ENCODE measurements at places on chromosomes 12 and 14.
A peak's percentile ranks its signal among the peaks of the same experiment; 100 is the strongest.

GRCh38 chr12:71755146-71755892, 656 bp downstream of the RAB21 start:
- DNase-seq = peak; percentile 62

DNA sequence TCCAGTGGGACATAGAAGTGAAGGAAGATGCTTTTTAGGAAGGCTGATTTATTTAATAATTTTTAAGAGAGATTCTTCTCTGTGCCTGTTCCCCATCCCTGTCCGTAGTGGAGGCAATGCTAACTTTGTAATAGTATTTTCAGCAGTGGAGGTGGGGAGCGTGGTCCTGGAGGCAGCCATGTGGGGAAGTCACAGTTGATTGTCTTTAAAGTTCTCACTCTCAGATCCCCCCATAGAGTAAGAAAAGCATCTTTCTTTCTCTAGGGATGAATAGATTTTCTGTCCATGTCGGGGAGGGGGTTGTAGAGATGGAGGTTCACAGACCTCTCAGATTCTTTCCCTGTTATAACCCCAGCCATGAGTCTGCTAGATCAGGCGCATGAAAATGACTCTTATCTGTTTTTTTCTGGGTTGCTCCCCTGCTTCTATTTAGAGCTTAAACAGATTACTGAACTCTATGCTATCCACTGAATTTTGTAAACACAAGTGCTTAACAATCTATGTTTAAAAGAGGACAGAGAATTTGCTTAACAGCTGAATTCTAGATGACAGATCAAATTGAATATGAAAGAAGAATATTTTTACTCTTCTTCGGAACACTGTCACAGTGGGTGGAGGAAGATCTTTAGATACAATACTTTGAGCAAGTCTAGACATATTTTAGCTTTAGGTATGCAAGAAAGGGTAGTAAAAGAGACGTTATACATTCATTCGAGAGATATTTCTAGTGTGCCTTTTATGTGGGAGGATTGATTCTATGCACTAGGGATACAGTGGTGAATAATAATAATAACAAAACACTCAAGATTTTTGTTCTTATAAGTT, 25.3 kb downstream of the TMEM117 start:
- no peak for DNase-seq

DNA sequence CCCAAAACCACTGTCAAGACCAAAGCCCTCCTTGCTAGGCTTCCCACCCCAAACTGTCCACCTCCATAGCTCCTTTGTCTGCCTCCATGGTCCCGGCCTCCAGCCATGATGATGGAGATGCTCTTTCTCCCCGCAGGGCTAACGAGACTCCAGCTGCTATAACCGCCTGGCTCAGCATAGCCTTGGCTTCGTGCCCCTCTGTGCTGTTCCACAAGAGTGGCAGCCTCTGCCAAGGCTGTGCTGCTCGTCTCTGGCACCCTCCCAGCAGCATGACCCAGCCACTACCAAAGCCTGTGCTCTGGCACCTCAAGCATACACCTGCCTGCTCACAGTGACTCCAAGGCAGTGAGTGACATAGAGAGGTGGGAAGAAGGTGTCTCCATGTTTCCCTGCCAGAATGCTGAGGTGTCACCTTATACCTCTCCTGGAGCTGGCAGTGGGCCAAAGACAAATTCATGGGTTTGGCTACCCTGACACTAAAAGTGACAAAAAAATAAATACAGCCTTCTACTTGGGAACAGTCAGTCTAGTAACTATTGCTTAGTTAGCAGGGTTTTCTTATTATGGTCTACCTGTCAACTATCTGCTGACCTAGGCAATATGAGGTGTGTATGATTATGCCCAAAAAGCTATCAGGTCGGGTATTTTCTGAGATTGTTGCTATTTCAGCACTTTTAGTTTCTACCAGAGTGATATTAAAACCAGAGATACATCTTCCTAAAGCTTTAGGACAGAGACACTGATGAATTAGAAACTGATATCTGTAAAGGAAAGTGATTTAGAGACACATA, 16.1 kb upstream of the KRT73 start:
- no peak for DNase-seq

DNA sequence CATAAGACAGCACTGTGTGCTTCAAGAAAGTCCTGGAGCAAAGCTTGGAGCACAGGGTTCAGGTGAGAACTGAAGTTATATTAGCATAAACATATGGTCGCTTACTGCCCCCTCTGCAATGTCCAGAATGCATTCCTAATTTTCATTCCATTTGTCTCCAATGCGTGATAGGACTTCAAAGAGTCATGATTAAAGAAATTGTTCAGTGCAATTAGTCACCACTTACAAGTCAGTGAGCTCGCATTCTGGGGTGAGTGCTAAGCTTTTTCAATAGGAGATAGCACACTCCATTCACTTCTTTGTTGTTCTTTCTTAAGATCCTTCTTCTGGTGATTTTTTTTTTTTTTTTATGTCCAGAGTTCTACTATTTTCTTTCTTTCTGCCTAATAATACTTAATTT, 398.4 kb downstream of the SYT1 start:
- peak; percentile 18 for DNase-seq

Measured in choroid plexus epithelial cell (primary cell).